ELR (cell line): ENCODE measurements at places on chromosomes 7 and 10.

- no peak for DNase-seq
Observed at GRCh38 chr10:99720387-99720786, 11.5 kb downstream of the COX15 start.

DNA sequence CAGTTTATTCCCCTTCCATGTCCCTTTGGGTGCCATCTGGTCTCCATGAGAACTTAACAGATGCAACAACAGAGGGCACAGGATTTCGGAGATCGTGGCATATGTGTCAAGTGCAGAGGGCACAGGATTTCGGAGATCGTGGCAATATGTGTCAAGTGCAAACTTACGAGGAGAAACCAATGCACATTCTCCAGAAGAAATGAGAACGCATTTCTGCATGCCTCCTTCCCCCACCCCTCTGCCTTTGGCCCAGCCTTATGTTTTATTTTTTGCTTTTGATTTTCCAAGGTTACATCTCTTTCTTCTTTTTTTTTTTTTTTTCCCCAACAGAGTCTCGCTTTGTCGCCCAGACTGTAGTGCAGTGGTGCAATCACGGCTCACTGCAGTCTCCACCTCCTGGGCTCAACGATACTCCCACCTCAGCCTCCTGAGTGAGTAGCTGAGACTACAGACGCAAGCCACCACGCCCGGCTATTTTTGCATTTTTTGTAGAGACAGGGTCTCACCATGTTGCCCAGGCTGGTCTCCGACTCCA, 586 bp upstream of the ANKRD26 start:
- no peak for DNase-seq

DNA sequence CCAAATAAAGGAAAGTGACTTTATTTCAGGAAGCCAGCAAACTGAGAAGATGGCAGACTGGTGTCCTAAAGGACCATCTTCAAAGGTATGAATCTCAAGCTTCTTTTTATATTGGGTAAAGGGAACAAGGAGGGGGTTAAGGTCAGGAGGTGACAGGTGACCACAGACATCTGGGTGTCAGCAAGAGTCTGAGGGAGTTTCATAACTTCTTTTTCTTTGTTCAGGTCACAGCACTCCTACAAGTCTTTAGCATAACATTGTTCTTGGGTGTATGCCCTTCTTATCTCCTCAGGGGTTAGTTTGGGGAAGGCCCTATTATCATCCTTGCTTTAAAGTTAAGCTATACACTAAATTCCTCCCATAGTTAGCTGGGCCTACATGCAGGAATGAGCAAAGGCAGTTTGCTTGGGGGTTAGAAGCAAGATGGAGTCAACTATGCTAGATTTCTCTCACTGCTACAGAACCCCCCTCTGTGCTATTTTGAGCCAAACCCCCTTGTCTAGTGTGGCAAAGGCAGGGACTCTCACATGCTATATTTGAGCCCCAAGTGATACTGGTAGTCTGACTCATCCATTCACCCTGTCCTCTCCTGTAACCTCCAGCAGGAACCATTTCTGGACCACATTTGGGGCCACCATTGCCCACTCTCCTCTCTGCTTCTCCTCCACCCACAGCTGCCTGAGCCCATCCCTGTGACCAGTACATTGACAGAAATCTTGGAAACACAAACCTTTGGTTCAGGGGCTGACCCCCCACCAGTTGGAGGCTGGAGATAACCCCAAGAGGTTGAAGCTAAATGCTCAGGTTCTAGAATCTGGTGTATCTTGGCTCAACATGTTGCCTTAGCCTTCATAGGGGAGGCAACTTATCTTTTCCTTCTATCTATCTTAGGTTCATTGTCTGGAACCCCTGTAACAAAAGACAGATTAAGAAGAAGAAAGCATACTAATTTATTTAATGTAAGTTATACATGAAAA, 55.5 kb upstream of the LRGUK start:
- DNase-seq = no peak

DNA sequence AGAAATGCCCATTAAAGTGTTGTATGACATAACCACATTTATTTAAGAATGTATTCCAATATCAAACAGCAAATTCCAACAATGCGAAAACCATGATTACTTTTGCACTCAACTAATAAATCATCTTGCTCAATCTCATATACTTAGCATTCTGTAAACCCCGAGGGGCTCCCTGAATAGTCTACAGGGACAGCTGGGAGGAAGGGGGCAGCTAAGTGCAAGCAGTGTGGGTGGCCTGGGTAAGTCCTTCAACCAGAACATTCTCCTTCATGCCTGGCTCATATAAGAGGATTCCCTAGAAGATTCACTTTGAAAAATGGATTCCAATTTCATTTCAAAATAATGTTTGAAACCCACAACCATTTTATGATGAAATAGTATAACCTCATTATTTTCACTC, 355.5 kb downstream of the CDC14C start:
- DNase-seq = no peak

GRCh38 chr10:132436861-132437410, 39.9 kb downstream of the PWWP2B start:
- DNase-seq = no peak

DNA sequence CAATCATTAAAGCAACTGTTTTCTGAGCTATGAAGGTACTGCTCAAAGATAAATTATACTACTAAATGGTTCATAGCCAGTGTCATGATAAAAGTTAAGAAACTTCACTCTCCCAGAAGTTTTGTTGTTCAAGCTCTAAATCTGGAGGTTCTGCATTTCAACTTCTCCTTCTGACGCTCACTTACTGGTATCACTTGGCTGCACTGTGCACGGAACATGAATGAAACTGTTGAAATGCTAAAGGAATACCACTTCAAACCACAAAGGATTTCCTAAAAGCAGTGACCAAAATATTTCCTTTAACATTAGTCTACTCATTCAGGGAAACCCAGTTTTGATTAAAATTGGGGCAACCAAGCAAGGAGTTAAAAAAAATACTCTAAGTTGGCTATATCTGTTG, 93.6 kb downstream of the UBE2H start:
- no peak for DNase-seq

DNA sequence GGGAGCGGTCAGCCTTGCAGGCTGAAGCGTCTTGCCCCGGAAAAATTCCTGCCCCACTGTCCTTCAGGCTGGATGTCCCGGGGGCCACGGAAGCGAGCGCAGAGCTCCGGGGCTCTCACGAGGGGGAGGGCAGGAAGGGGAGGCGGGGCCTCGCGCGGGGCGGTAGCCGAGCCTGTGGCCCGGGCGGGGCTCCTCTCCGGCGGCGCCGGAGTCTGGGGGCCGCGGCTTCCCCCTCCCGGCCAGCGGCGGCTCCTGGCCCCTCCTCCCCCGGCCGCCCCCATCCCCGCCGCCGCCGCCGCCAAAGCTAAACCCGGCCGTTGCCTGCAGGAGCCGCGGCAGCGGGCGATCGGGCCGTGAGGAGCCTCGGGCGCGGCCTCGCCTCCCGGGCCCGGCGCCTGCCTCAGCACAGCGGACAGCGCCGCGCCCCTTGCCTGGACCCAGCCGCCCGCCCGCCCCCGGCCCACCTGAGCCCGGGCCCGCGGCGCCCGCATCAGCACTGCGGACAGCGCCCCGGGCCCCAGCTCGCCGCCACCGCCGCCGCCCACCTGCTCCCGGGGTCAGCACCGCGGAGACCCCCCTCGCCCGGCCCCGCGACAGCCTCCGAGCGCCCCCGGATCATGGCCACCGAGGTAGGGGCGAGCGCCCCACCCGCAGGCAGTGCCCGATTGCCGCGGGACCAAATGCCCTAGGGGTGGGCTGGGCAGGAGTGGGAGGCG, at the start of gene GOLGA7B:
Gene GOLGA7B (plus strand): TSS at position 157 of the 716 bp plus-strand sequence. CDS start 461 bp downstream, at position 618.
- DNase-seq = peak; percentile 31

DNA sequence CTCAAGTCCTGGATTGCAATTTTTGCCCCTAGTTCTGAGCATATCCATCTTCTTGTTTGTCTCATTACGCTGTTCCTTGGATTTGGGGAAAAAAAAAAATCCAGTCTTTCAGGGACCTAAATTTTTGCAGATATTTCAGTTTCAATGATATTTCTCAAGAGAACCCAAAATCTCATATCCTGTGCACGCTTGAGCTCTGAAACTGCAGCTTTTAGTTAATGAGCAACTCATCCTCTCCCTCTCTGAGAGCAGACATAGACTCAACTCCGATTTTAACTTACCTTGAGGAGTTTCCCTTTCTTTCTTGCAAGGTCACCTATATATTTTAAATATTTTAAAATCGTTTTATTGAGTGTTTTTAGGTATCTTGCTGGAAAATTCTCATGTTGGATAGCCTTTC, 200.3 kb downstream of the GALNT17 start:
- DNase-seq = no peak

DNA sequence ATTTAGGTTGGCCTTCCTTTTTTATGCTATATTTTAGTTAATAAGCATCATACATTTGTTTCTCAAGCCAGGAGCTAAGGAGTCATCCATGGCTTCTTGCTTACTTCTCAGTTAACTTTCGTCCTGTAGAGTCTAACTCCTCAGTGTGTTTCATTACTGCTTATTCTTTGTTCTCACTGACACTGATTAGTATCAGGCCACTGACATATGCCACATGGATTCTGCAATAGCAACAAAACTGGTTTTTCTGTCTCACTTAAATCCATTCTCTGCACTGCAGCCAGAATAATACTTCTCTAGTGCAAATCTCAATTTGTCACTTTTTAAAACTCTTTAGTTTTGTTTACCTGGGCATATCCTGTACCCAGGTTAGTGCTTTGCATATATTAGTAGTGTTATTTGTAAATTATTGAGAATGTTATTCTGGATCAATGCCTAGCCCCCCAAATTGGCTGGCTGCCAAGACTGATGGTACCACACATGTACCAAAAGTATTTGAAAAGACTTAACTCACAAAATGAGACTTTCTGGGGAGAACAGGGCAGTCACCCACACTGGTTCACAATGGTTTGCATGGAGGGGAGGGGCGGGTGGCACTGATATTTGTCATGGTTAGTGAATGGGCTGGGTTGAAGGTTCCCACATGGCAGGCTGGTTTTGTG, 79.1 kb downstream of the CCSER2 start:
- no peak for DNase-seq

DNA sequence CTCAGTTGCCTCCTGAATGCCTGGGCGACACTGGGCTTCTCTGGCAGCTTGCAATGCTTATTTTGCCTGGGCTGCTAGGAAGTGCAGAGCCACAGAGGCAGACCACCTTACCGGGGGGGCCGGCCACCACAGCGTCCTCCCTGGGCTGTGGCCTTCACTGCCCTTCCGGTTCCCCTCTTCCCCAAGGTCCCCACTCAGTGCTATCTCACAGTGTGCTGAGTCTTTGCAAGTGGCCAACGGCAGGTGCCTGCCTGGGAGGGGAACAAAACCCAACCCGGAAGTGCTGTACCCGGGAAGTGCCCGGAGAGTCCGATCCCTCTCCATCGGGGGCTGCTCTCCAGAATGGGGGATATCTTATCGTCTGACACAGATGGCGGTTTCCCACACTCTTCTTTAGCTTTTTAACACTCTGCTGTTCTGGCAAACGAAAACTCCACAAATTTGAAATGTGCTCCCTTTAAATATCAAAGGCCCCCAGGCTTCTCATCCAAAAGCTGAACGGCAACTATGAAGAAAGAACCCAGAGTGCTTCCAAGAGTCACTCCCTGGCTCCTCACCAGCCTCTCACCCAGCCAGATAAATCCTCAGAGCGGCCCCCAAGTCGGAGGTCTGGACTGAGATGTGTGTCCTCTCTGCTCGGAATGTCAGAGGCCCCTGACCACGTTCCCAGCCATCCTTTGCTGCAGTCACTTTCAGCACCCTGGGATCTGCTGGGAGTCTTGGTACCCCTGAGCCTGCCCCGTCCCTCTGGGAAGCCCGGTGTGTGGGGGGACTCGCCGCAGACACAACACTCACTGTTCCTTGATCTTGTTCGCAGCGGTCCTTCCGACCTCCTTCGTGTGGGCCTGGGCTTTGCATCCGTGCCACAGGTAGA, 165.1 kb downstream of the SVIL start:
- no peak for DNase-seq

DNA sequence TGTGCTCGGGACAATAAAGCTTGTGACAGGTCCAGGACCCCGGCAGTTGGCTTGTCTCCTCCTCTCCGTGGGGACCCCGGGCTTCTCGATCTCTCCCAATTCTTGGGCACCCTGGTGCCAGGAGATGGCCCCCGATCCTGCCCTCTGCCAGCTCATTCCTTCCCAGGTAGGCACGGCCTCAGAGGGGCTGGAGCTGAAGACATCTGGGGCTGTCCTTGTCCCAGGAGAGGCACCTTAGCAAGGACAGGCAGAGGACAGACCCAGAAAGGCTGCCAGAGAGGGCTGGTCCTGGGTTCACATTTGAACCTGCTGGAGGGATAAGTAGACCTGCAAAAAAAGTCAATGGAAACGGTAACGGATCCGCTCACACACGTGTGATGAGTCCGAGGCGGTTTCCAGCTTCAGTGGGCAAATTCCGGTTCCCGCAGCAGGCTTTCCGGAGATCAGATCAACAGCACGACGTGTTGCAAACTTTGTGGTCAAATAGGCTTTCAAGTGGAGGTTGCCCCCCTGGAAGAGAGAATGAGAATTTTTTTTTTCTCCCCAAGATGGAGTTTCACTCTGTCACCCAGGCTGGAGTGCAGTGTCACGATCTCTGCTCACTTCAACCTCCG, 47.7 kb upstream of the GTF2IRD1 start:
- no peak for DNase-seq

DNA sequence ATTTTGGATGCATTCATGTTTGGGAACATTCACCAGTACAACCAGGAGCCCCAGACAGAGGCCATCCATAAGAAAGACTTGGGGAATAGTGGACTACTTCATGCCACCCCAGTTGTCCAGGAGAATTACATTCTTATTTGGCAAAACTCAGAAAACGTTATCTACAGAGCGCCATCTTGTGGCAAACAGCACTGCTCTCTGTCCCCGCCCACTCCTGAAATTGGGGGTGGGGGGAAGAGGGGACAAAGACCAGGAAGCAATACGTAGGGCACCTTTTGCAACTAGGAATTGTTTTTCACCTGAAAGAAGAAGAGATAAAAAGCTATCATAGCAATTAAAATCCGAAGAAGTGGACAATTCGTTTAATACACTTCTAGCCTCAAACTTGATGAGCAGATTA, 134.6 kb upstream of the MGMT start:
- no peak for DNase-seq

- peak; percentile 46 for DNase-seq
Observed at GRCh38 chr7:91940171-91940570, 491 bp upstream of the AKAP9 start.

DNA sequence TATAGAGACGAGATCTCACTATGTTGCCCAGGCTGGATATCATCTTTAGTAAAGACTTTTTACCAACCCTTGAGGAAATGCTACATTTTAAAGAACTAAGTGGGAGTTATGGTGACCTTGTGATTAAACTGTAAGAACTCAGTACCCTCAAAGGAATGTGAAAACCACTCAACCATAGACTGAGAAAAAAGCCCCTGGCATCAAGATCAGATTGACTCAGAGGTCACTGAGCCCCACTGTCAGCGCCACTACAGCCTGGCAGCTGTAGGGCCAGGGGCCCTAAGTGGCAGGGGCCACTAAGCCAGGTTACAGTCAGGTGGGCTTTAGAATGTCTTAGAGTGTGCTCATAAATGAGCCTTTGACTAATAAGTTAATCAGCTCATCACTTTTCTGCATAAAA, 55.9 kb downstream of the APBB1IP start:
- no peak for DNase-seq
